ENCODE measurements at places on chromosomes 5 and 9.

DNA sequence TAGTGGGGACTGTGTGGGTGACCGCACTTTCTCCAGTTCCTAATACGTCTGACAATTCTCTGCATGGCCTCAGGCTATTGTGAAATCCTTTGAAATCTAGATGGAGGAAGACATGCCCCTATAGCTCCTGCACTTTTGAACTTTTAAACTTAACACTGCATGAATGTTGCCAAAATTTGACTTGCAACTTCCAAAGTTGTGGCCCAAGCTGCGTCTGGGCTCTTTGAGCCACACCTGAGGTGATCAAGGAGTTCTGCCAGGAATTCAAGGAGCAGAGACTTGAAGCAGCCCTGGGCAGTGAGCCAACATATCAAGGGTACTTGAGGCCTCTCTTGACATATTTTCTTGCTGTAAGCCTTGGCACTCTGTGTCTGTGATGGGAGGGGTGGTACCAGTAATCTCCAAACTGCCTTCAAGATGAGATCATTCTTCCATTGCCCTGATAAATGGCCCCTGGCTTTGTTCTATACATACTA, 1336.1 kb upstream of the CDH9 start:
- no peak for DNase-seq

- no peak for DNase-seq
Observed at GRCh38 chr9:5443850-5444249, 6.1 kb upstream of the PLGRKT start.

DNA sequence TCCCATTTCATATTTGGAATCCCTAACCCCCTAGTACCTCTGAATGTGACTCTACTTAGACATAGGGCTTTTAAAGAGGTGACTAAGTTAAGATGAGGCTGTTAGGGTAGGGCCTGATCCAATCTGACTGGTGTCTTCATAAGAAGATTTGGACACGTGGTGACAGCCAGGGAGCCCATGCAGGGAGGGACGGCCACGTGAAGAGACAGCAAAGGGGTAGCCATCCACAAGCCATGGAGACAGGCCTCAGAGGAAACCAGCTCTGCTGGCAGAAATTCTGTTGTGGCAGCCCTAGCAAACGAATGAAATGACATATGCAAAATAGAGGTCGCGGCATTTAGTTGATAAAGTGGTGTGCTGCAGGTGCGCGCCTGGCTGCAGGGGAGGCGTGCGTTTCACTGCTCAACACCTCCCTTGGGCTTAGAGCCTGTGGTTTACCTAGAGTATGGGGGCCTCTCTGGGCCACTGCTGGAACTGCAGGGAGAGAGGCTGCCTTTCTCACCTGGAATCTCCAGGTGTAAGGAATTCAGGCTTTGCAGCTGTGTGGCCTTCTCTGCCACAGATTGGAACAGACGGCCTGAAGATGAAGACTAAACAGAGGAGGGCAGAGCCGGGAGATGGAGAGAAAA, 7.1 kb upstream of the AFAP1L1 start:
- no peak for DNase-seq

DNA sequence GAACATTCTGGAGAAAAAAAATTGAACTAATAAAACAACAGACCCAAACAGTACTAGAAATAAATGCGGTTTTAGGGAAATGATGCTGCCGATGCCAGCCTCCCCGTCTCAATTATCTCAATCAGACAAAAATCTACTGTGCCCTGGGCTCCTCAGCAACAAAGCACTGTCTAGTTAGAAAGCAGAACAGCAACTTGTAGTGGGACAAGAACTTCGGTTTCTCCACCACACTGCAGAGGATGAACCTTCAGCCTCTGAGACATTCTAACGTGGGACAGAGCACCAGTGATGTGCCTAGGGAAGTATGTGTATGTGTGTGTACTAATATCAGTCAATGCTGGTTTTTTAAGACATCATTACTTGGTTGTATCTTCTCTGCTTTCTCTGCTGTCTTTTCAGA, 11.1 kb upstream of the CAST start:
- no peak for DNase-seq

GRCh38 chr9:134189145-134189469, 24.7 kb upstream of the RNU6ATAC start:
- no peak for DNase-seq

DNA sequence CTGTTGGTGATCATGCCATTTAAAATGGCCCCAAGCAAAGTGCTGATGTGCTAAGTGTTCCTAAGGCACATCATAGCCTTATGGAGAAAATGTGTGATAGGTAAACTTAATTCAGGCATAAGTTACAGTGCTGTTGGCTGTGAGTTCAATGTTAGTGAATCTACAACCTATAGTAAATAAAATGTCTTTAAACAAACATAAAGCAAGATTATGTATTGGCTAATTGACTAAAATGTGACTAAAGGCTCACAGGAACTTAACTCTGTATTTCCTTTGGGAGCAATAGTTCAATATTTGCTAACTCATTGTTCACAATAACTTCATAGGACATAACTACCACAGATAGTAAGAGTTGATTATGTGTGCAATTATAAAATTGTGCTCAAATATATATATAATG, 49.4 kb upstream of the LRRC19 start:
- DNase-seq, result no peak

DNA sequence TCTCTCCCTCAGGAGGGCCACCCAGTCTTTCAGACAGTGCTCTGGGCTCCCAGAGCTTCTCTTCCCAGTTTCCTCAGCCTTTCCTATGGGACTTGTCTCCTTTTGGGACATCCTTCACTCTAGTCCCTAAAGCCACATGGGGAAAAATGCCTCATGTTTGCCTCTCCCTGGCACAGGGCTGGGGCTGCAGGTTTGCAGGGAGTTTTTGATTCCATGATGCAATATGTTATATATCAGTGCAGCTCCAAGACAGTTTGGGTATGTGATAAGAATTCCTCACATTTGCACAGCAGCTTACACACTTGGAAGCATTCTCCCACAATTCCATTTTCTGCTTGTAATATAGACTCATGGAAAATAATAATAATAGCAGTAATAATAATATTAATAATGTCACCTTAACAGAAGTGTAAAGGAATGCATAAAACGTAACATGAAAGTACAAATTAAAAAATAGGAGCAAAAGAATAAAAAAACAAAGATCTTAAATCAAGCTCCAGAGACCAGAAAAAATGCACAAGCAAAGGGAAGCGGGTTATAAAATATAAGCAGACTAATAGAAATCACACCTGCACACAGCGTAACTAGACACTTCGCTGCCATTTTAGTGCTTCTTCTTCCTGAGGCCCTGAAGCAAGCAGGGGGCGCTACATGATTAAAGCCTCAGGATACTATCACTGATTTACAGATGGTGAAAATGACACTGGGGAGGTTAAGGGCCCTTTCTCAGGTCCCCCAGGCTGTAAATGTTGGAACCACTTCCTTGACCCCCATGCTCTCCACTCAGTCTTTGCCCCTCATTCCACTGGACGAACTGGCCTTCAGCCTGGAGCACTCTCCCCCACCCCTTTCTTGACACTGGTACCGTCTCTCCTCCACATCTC, 70.0 kb upstream of the IL17B start:
- no peak for DNase-seq

DNA sequence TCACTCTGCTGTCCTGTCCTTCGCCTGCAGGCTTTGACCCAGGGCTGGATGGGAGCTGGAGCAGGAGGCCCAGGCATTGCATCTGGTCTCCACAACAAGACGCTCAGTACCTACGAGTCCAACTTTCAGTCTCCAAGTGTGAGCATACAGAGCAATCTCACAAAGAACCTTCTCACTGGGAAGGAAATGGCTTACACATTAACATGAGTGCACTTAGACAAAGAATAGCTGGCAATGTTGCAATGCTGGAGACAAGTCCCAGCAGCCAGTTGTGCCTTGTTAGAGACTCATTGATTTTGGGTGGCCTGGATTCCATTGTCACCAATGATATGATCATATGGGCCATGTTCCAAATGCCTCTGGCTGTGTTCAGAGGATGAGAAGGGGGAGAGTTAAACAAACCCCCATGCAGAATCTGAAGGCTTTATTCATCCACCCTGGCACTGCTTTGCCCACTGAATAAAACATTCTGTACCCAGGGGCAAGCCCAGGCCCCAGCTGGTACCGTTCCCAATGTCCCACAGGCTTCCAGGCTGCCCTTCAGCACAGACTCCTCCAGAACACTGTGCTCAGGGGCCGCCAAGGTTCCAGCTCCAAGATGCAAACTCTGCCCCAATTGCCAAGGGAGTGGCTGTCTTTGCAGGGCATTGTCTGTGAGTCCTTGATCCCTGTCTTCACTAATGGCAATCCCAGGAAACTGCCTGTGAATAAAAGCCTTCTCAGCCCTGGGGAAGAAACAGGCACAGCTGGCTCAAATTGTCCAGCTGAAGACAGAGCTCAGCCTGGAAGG, 185.5 kb downstream of the HSD17B3 start:
- DNase-seq, result no peak

- DNase-seq, result no peak
Observed at GRCh38 chr5:81115261-81115660, 117.9 kb upstream of the CKMT2 start.

- DNase-seq, result no peak
Observed at GRCh38 chr9:35738186-35738585, 5.7 kb downstream of the CREB3 start.

GRCh38 chr5:150904479-150905311, at the start of gene ZNF300:
ZNF300 (minus strand) TSS chr5:150904980; CDS start chr5:150903155, 1,825 bp downstream.
- peak; percentile 11 for DNase-seq

GRCh38 chr5:157523976-157524375, 51.6 kb downstream of the ADAM19 start:
- no peak for DNase-seq

GRCh38 chr5:180787711-180788431, 14.7 kb downstream of the MGAT1 start:
- no peak for DNase-seq

- no peak for DNase-seq
Observed at GRCh38 chr5:171365351-171365750, 22.3 kb upstream of the NPM1 start.

- no peak for DNase-seq
Observed at GRCh38 chr5:116135344-116135743, 50.5 kb downstream of the COMMD10 start.

GRCh38 chr5:82164977-82165713, 113.0 kb downstream of the RPS23 start:
- no peak for DNase-seq

GRCh38 chr9:88737031-88737430, 202.1 kb downstream of the NXNL2 start:
- no peak for DNase-seq

GRCh38 chr5:66324357-66324756, 180.3 kb downstream of the SREK1 start:
- DNase-seq, result no peak

GRCh38 chr5:113273948-113274347, 160.8 kb downstream of the TSSK1B start:
- DNase-seq, result no peak

- DNase-seq, result no peak
Observed at GRCh38 chr5:139659695-139660101, 11.5 kb downstream of the CXXC5 start.

- DNase-seq, result no peak
Observed at GRCh38 chr9:136960212-136960937, 8.3 kb downstream of the LCN12 start.
